Astrocyte of the hippocampus (primary cell): ENCODE measurements at places on chromosomes 1 and 21.

GRCh38 chr1:85371021-85371420 lies 93.9 kb downstream of the DDAH1 start:
- DNase-seq, result no peak

- DNase-seq, result peak; percentile 71
Observed at GRCh38 chr1:113677250-113678158, 81.8 kb downstream of the PHTF1 start.

GRCh38 chr1:116820369-116820768 lies 66.1 kb downstream of the CD2 start:
- DNase-seq, result peak; percentile 99

DNA sequence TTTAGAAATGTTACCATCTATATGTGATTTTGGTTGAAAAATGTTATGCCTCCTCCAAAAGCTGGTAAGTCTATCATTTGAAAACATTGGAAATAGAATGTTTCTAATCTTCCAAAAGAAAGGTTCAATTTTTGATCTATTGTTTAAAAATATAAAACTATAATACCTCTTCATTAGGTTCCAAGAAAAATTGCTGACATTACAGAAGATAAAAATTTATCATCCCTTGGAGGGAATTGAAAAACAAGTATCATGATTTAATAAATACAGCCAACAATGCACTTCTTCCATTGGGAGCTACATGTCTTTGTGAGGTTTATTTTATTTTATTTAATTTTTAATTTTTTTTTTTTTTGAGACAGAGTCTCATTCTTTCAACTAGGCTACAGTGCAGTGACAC lies 148.5 kb downstream of the PIK3R3 start:
- no peak for DNase-seq

DNA sequence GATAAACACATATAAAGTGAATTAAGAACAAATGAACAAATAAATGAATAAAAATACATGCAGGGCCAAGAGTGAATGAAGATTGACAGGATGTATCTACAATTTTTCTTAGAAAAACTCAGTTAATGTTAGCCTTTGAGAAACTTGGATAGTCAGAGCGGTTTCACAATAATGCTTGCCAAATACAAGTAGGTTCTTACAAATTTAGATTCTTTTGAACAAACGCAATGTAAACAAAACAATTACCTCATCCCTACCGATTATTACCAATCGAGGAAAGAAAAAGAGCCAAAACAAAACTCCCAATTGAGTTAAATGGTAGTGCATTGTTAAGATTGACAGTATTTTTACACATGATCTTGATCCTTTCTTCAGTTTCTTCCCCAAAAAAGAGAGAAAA lies 176.9 kb upstream of the DEPDC1 start:
- peak; percentile 4 for DNase-seq

DNA sequence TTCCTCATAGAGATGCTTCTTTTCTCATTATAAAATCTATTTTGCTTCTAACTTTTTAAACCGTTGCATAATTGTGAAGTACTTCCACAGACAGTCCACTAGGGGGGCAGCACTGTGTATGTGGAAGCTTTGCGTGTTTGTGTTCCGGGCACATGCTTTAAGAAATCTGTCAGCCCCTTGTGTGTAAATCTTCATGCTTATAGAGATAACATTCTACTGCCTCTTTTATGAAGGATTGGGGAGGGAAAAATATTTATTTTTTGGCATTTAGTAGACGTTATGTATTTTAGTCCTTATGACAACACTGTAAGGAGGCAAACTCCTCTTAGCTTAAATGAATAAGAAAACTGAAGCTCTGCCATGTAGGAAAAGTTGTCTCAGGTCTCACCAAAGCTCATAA lies 157.3 kb upstream of the PTGFR start:
- DNase-seq, result no peak

DNA sequence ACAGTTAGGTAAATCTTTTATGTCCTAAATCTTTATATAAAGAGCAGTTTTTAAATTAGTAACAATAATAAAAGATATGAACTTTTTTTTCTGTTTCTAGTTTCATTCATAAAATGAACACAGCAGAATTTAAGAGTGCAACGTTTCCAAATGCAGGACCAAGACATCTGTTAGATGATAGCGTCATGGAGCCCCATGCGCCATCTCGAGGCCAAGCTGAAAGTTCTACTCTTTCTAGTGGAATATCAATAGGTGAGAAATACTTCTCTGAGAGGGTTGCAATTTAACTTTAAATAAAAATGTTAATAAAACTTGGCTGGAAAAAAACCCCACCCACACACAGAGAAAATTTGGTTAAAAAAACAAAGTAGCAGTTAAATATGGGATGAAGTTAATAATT lies 15.0 kb upstream of the ANGPTL1 start:
- no peak for DNase-seq

- DNase-seq, result no peak
Observed at GRCh38 chr1:59183749-59184317, 113.1 kb upstream of the FGGY start.

GRCh38 chr1:21855257-21856096 lies 43.4 kb downstream of the LDLRAD2 start:
- DNase-seq, result no peak

DNA sequence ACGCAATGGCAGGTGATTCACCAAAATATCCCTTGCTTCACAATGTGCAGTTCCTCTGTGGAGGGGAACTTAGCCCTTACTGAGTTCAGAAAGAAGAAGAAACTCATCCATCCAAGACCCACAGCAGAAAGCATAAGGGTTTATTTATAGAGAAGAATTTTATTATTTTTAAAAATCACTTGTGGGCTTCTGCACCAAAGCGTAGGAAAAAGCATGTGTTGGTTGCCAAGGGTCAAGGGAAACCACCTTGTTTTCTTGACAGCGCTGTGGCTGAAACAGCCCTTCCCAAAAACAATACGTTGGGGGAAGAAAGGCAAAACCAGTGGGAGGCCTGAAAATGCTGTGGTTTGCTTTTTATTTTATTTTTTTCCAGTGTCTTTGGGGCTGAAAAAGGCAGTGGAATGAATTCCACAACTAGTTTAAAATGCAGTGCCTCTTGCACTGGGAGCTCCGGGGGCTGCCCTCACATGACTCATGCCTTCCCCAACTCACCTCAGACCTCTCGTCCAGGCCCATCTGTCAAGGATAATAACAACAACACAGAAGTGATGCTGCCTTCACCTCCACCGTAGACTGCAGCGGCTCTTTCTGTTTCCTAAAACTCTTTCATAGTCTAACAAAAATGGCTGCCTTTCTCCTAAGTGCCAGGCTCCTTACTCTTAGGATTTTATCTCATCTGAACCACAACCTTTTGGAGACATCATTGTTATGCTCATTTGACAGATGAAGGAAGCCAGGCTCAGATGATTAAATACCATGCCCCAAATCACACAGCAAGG lies 224.2 kb upstream of the JUN start:
- peak; percentile 76 for DNase-seq

GRCh38 chr1:201764166-201764565 lies 64.8 kb upstream of the IPO9 start:
- DNase-seq, result no peak

- no peak for DNase-seq
Observed at GRCh38 chr1:67306547-67306946, 1.1 kb upstream of the IL12RB2 start.

DNA sequence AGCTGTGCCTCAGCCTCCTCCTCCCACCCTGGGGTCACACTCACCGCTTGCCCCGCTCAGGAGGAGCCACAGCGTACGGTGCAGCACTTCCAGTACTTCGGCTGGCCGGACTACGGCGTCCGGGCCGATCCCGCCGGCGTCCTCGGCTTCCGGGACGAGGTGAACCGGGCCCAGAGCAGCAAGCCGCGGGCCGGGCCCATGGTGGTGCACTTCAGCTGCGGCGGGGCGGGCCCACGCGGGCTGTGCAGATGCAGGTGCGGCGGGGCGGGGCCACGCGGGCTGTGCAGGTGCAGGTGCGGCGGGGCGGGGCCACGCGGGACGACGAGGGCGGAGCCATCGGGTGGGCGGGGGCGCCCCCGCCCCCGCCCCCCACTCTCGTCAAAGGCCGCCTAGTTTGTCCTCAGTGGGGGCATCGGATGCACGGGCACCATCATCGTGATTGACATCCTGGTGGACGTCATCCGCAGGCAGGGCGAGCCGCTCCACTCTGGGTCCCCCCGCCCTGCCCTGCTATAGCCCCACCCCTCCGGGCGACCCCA lies 5.5 kb downstream of the RNF223 start:
- DNase-seq, result no peak

GRCh38 chr1:178310685-178311105 lies 186.1 kb downstream of the CLEC20A start:
- peak; percentile 79 for DNase-seq

- no peak for DNase-seq
Observed at GRCh38 chr1:55048453-55049270, 9.3 kb downstream of the PCSK9 start.

GRCh38 chr1:29283804-29284195 lies 47.5 kb downstream of the PTPRU start:
- no peak for DNase-seq

GRCh38 chr21:34029743-34030528 lies 43.4 kb upstream of the MRPS6 start:
- DNase-seq, result peak; percentile 80

DNA sequence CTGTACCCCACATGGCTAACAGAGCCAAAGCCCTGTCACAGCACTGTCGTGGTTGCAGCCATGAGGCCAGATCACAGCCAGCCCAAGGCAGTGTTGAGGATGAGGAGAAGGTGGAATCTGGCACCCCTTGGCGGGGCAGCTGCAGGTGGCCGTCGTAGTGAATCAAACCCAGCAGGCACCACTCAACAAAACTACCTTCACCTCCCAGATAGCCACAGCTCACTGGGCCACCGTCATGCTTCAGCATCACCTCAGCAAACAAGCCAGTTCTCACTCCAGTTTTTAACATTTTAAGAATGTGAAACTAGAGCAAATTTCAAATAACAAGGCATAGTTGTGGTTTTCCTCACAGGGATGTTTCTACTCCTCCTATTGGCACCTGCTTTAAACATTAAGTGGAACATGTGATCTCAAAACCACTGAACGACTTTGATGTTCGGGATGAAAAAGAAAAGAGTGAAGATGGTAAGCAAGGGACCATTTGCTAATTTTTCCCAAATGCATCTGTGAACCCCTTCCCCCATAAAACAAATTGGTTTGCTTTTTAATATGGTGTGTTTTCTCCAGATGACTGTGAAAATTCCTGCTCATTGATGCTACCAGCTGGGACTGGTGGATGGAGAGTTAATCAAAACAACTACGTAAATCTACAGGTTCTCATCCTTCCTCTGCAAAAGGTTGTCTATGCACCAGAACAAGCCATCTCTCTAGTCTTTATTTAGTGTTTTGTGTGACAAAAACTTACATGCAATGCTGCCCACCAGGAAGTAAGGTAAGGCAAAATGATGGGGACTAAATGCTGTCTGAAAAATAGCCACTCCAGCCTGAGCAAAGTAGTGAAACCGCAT lies 45.5 kb downstream of the TOR1AIP2 start:
- DNase-seq, result peak; percentile 67

GRCh38 chr1:82064691-82065090 lies 264.0 kb downstream of the ADGRL2 start:
- no peak for DNase-seq

GRCh38 chr21:44939532-44940115 lies at the start of gene SLX9:
Gene SLX9 (plus strand): TSS chr21:44940029. CDS start chr21:44940058, 29 bp downstream.
- DNase-seq, result peak; percentile 93

DNA sequence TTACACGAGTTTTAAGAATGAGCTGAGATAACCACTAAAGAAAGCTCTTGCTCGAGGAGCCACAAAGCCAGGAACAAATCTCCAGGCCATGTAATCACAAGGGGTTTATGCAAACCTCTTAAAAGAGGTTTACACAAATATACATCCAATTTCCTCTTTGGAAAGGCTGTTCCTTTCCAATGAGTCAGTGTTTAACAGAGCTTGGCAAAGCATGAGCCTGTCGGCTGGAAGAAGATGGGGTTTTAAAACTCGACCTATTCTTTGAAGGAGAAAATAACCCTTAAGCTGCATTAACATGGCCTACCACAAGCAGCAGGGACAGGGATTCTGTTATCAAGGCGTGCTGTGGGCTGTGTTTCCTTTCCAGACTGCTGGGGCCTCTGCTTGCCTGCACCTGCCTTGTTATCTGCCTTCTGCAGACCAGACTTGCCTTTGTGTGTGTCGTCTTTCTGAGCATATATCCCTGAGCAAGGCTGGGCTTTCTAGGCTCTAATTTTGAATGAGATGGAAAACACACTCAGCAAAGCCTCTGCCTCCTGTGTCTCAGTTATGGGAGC lies 40.6 kb upstream of the CYP2J2 start:
- peak; percentile 67 for DNase-seq

DNA sequence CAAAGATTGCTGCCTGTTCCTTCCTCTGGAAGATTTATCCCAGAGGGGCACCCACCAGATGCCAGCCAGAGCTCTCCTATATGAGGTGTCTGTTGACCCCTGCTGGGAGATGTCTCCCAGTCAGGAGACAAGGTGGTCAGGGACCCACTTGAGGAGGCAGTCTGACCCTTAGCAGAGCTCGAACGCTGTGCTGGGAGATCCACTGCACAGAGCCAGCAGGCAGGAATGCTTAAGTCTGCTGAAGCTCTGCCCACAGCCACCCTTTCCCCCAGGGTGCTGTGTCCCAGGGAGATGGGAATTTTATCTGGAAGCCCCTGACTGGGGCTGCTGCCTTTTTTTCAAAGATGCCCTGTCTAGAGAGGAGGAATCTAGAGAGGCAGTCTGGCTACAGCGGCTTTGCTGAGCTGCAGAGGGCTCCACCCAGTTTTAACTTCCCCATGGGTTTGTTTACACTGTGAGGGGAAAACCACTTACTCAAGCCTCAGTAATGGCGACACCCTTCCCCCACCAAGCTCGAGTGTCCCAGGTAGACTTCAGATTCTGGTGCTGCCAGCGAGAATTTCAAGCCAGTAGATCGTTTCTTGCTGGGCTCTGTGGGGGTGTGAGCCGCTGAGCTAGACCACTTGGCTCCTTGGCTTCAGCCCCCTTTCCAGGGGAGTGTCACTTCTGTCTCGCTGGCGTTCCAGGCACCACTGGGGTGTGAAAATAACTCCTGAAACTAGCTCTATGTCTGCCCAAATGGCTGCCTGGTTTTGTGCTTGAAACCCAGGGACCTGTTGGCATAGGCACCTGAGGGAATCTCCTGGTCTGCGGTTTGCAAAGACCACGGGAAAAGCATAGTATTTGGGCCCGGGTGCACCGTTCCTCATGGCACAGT lies 51.1 kb upstream of the PDC start:
- DNase-seq, result no peak

- no peak for DNase-seq
Observed at GRCh38 chr1:173771560-173771959, 52.9 kb upstream of the DARS2 start.
